ENCODE measurements at places on chromosomes 4 and X. TPM values are rescaled to one million over a fixed set of nuclear protein-coding genes. Genes with fewer than 3 reads are reported as not detected.

The TLR10 gene
- not detected for total RNA-seq

The EFNB1 gene
- 31.1 TPM for total RNA-seq

The TMPRSS11F gene
- total RNA-seq: not detected

The ZFP92 gene
- total RNA-seq: not detected

DNA sequence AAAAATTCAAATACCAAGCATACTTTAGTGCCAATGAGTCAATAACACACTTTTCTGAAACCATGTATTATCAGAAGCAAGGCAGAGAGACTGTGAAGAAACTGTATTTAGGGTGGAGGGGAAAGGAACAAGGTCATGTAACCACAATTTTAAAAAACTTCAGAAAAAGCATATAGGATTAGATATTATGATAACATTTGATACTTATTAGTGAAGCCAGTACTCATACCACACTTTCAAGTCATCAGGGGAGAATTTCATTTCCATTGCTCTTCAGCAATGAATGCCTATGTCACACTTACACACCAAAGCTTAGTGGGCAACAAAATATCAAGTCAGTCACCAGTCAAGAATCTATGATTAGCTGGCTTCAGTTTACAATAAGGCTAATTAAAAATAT is 602.2 kb downstream of the IL15 start:
- no peak for DNase-seq

GRCh38 chr4:74039315-74039763 is 850 bp upstream of the CXCL3 start:
- DNase-seq: no peak

GRCh38 chrX:6821730-6822129 is 286.8 kb upstream of the VCX3A start:
- DNase-seq: no peak

GRCh38 chrX:129574214-129574613 is 34.2 kb downstream of the OCRL start:
- no peak for DNase-seq

- DNase-seq: no peak
Measured at GRCh38 chrX:109845996-109846395, 112.9 kb upstream of the ACSL4 start.

DNA sequence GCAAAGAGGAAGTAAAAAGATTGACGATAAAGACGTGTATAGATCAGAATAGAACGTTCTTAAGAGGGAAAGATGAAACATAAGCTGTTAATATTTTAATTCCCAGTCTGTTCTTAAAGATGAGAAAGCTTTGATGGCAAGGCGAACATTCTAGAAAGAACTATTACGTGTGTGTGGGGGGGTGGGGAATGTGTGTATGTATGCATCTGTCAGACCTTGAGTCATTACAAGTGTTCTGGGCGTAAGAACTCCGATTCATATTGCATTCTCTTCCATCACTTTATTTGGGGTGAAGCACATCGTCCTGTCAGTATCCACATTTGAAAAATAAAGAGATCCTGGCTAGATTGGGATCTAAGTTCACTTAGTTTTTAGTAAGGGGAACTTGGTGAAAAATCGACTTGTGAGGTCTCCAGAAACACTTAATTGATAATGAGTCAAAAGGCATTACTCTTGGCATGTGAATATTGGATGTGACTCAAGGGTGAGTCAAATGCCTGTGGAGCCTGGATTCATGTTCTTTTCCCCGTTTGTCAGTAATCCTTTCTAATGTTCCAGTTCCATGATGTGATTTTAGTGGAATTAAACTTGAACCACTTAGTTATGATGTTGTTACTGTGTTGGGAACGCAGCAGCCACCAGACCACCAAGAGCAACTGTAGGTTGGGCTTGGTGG is 3.1 kb downstream of the SMS start:
- no peak for DNase-seq

Data from PC-9 (cell line).